Colonic mucosa (tissue), 4 donors: ENCODE measurements at places on chromosomes 16 and 17. TPM values are rescaled to one million over a fixed set of nuclear protein-coding genes. Genes with fewer than 3 reads are reported as not detected.
A peak's percentile ranks its signal among the peaks of the same experiment; 100 is the strongest.

- peak; percentile 59 for DNase-seq
Measured at GRCh38 chr17:70332356-70333210, 163.3 kb downstream of the KCNJ2 start.

DNA sequence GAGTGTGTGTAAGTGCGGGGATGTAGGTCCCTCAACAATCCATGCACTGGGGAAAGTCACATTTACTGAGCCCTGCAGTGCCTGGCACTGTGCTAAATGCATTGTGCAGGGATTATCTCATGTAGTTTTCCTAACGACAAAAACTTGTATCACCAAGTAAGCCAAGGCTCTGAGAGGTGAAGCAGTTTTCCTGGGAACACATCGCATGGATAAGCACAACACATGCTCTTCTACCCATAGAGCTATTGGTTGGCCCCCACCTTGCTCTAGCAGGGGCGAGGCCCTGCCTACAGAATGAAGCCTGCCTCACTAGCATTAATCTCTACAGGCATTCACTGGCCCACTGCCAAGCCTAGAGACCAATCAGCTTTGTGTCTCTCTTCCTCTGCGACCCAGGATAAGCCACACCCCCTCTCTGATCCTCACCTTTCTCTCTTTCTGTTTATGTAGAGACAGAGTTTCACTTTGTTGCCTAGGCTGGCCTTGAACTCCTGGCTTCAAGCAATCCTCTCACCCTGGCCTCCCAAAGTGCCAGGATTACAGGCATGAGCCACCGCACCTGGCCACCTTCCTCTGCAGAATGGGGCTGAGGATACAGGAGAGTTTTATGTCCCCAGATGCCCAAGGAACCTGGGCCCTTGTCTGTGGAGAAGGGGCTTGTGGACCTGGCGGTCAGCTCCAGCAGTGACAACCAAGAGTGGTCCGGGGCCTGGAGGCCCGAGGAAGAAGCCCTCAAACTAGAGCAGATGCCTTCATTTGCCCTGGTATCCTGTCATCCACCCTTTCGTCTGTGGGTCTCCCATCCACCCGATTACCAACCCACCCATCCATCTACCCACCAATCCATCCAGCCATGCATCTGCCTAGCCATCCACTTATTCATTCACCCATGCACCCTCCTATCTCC, 12.8 kb downstream of the CDH16 start:
- peak; percentile 90 for DNase-seq

GRCh38 chr16:85606904-85607303, 6.2 kb upstream of the GSE1 start:
- no peak for DNase-seq

DNA sequence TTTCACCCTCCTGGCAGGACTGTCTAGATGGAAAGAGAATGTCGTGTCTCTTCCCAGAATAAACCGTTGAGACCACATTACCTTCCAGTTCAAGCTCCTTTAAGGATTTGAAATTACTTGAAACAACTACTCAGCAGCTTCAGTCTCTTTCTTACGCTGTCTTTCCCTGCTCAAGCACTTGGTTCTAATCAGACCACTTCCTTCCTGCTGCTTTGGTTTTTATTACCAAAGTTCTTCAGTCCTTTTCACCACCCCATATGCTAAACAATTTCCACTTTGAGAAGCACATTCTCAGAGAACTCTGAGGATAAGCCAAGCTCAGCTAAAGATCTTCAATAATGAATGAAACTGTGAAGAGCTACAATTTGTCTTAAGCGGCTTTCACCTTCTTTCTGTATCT, 105.4 kb downstream of the STX8 start:
- DNase-seq = no peak

KCNH4 gene
- not detected for total RNA-seq

ATPAF2 gene
- total RNA-seq = 23.5 TPM

PSMD11 gene
- total RNA-seq = 117 TPM

MIF4GD gene
- 19.2 TPM for total RNA-seq

ADGRG1 gene
- total RNA-seq = 126 TPM

TP53TG3C gene
- total RNA-seq = not detected
